NCI-H1436 (cell line): ENCODE measurements at places on chromosomes 3 and 15.
A peak's percentile ranks its signal among the peaks of the same experiment; 100 is the strongest.

DNA sequence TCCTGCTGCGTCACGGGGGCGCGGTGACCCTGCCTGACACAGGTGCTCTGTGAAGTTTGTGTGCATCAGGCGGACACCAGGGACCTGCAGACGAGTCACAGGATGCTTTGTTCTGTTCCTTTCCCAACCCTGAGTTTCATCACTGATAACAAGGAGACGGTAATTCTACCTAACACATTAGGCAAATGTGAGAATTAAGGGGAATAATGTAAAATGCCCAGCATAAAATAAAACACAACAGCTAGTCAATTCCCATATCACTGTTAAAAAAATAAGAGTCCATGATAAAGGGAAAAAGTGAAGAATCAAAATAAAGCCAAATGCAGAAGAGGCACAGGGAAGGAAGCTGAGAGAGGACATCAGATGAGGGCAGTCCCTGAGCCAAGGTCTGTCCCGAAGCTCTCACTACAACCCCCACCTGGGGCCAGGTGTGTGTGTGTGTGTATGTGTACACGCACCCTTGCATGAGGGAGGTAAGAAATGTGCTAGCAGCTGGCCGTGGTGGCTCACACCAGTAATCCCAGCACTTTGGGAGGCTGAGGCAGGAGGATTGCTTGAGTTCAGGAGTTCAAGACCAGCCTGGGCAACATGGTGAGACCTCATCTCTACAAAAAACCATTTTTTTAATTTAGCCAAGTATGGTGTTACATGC lies 27.5 kb downstream of the PLA2G4D start:
- DNase-seq: no peak

GRCh38 chr3:134320749-134321148 lies 53.5 kb downstream of the AMOTL2 start:
- no peak for DNase-seq

DNA sequence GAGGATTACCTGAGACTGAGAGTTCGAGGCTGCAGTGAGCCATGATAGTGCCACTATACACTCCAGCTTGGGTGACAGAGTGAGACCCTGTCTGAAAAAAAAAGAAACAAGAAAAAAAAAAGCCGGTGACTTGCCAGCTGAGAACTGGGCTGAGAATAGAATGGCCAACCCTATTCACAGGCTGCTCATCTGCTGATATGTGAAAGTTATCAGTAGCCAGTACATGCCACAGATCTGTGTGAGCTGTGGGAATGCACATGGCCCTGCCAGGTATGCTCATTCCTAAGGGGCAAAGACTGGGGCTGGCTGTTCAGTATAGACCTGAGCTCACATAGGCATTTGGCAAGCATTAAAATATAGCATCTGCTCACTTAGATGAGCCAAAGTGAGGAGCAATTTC lies 30.9 kb downstream of the IL20RB start:
- DNase-seq: no peak

DNA sequence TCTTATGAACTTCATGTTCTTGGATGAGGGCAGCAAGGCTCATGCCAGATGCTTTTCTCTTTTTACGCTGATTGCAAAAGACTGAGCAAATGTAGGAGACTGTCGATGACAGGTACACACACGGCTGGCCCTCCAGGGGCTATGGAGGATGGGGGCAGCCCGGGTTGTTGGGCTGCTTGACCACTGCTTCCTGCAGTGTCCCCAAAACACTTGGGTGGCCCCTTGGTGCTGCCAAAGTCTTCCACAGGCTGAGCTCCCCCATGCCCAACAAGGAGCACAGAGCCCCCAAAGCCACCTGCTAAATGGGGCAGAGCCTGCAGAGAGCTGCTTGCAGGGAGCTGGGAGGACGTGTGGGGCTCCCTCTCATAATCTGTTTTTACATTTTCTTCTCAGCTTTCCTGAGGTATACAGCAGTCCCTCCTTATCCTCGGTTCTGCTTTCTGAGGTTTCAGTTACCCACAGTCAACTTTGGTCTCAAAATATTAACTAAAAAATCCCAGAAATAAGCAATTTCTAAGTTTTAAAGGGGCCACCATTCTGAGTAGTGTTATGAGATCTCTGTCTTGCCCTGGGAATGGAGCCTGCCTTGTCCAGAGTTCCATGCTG lies 7.3 kb downstream of the PRR23E start:
- DNase-seq: no peak

DNA sequence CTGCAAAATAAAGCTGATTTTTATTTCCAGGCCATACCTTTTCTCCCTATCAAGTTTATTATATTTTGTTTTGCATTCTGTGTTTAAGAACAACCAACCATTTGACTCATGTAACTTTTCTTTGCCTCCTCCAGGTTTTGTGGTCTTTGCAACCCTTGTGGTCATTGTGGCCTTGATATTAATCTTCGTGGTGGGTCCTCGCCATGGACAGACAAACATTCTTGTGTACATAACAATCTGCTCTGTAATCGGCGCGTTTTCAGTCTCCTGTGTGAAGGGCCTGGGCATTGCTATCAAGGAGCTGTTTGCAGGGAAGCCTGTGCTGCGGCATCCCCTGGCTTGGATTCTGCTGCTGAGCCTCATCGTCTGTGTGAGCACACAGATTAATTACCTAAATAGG lies 27.6 kb downstream of the NIPA2 start:
- no peak for DNase-seq

DNA sequence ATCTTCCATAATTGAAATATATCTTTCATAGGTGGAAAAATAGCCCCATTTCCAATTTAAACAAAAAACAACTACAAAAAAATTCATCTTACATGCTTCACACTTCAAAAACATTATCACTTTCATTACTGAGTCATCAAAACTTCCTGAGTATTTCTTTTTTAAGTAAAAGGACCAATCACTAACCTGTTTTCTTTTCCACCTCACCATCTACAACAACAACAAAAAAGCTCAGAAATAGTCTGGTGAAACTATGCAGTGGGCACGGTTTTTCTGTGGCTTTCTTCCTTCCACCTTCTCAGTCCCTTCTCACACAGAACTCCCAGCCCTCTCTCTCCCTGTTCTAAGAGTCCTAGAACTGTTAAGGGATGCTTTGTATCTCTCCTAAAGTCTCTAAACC lies 20.3 kb upstream of the TNIK start:
- no peak for DNase-seq

GRCh38 chr3:150293401-150294001 lies 114.6 kb upstream of the TSC22D2 start:
- no peak for DNase-seq

DNA sequence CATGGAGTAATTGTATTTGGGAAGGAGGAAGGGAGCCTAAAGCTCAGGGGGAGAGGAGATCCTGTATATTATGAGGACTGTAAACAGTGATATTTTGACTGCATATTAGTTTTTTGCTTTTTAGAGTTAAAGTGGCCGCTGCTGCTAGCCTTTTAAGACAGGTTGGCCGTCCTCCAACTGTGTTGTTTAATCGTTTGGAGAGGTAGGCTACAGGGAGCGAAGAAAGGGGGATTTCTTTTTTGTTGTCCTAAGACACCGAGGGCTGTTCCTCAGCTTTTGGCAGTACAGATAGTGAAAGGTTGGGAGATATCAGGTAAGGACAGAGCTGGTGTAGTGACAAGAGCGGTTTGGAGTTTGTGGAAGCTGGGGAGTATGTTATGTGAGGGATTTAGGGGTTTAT lies 38.2 kb upstream of the RNF7 start:
- no peak for DNase-seq

DNA sequence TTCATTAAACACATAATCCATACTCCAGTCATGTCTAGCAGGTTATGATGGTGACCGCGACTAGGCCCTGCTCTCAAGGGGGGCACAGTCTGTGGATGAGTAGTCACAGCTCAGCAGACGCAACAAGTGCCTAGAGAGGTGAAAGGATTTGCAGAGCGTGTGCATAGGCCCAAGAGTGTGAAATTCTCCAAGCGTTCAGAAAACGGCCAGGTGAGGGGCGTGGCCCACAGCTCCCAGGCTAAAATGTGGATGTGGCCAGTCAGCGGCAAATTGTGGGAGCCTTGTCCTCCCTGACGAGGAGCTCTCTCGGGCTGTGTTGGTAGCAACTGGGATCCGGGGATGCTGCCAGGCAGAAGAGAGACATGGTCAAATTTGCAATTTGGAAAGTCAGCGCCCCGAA lies 46.4 kb upstream of the TSEN2 start:
- no peak for DNase-seq

GRCh38 chr15:54482251-54482650 lies 504.0 kb downstream of the UNC13C start:
- no peak for DNase-seq

- DNase-seq: no peak
Observed at GRCh38 chr3:176523114-176523513, 674.2 kb downstream of the TBL1XR1 start.

DNA sequence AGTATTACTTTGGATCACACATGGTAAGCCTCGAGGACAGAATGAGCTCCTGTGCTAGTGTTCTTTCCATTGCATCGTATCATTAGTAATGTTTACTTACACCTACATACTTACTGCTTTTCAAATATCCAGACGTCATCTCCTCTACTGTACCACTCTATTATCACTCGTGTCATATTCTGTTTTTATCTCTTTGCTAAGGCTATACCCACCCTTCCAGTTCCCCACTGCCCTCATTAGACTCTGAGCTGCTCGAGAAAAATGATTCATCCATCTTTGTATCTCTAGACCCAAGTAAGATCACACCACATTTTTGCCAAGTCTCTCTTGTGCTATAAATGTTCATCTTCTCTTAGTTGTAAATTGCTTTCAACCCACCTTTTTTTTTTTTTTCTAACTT lies 245.7 kb downstream of the TIGIT start:
- DNase-seq: no peak

GRCh38 chr3:148975248-148975647 lies 16.1 kb upstream of the GYG1 start:
- DNase-seq: no peak

GRCh38 chr3:160084998-160085397 lies 96.4 kb downstream of the IL12A start:
- DNase-seq: no peak

DNA sequence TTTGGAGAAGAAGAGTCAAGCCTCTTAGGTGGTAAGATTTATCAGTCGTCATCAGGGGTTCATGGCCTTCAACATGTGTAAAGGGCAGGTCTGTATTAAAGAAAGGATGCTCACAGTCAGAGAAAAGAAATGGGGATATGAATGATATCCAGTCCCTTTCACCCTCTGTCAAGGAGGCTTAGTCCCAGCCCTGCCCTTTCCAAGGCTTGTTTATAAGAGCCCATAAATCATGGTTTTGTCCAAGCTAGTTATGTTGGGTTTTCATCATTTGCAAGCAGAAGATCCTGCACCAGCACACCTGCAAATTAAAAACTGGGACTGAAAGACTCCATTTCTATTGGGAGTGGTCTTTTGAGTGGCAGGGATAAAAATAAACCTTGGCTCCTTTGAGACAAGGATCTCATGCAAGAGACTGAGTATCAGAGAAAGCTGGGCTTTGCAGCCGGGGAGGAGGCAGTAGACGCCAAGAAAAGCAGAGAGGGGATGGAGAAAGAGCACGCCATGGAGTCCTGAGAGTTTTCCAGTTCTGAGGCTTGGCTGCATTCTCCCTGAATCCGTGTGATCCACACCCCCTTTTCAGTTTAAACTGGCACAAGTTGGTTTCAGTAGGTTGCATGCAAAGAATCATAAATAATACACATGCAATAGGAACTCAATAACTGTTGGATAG lies 12.6 kb upstream of the PDIA5 start:
- DNase-seq: no peak

- DNase-seq: no peak
Observed at GRCh38 chr15:74422265-74422651, 11.5 kb downstream of the SEMA7A start.

DNA sequence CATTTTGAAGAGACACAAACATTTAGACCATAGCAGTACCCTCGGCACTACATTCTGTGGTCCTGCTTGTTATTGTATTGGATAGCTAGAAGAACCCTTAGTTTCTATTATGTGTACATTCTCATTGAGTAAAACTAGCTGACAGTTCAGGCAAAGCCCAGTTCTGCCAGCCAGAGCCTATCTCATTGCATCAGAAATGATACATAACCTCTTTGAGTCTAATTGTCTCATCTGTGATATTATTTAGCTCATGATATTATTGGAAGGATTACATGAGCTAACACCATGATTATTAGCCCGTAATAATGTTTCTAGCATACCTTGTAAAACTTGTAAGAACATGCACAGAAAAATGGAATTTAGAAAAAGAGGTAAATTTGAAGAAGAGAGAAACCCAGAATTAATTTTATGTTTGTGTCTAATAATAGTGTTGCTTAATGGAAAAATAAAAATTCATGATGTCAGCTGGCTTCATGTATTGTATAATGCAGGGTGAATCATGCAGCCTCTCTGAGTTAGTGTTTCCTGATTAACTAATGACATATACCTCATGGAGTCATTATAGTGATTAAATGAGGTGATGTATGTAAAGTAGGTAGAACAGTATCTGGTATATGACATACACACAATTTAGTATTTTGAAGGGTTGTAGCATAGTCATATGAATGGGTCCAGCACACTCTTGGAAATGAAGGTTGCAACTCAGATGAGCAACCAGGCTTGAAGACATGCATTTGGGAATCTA lies 339.4 kb upstream of the GRM7 start:
- no peak for DNase-seq

DNA sequence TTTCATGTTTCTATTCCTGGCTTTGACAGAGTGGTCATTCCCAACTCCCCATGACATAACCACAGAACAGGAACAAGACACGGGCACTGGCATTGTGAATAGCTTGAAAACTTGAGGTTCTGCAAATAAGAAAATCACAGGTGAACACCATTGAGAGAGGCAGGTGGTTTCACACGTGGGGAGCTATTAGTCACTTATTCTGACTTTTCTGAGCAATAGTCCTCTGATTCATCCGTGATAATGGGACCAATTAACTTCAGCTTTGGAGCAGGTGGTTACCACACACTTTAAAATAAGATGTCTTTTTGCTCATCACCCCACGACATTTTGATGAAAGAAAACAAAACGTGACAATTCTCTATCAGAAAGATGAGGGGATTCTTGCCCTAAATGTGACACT lies 224.7 kb downstream of the KLF13 start:
- peak; percentile 66 for DNase-seq

DNA sequence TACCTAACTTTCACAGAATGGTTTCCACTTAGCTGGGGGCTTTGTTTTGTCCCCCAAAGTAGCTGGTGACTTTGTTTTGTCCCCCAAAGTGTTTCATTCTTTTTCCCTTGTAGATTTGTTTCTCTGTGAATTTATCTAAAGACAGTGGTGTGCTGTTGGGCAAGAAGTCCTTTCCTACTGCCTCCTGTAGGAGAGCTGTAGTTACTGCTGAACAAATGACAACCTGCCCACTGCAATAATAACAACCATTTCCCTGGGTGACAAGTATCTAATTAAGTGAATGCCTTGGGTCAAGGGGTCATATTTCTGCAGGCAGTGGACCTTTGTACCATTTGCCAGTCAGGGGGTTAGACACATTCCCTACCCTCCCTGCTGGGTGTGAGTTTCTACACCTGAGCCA lies 125.4 kb upstream of the BFSP2 start:
- DNase-seq: no peak

GRCh38 chr3:42802876-42803413 lies 1.3 kb downstream of the HIGD1A start:
- DNase-seq: no peak

- no peak for DNase-seq
Observed at GRCh38 chr3:104556372-104557078, 810.2 kb upstream of the ALCAM start.

DNA sequence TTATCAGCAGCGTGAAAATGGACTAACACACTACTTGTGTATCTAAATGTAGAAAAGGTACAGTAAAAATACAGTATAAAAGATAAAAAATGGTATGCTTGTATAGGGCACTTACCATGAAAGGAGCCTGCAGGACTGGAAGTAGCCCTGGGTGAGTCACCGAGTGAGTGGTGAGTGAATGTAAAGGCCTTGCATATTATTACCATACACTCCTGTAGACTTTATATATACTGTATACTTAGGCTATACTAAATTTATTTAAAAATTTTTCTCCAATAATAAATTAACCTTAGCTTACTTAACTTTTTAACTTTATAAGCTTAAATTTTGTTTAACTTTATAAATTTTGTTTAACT lies 67.2 kb upstream of the TSPAN3 start:
- DNase-seq: no peak
